ENCODE measurements at places on chromosomes 6 and 20.

- peak; percentile 69 for DNase-seq
Observed at GRCh38 chr6:41814629-41815028, 27.1 kb downstream of the TOMM6 start.

- DNase-seq = no peak
Observed at GRCh38 chr6:80403365-80403764, 296.9 kb downstream of the BCKDHB start.

DNA sequence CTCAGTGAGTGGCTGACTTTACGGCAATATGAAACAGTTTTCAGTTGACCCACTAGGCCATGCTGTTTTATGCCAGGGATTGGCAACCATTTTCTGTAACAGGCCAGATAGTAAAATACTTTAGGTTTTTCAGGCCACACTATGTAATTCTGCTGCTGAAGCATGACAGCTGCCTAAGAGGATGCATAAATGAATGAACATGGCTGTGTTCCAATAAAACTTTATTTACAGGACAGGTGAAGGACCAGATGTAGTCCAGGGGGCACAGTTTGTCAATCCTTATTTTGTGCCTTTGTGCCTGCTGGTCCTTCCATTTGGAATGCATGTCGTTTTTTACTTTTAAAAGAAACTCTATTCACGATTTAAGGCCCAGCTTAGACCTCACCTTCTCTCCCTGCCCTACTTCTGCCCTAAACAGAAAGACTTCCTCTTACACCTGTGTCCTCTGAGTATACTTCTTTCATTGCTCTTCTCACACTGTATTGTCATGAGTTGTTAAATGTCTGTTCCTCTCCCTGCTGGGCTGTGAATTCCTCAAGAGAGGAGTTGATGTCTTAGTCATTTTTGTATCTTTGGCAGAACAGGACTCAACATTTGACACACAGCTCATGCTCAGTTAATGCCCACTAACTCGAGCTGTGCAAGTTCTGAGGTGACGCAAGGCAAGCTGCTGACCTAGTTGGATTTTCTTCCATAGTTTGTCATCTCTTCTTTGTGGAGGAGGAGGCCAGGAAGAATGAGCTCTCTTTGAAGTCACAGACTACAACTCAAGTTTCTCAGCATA, 90.1 kb upstream of the MAP7 start:
- DNase-seq = no peak

DNA sequence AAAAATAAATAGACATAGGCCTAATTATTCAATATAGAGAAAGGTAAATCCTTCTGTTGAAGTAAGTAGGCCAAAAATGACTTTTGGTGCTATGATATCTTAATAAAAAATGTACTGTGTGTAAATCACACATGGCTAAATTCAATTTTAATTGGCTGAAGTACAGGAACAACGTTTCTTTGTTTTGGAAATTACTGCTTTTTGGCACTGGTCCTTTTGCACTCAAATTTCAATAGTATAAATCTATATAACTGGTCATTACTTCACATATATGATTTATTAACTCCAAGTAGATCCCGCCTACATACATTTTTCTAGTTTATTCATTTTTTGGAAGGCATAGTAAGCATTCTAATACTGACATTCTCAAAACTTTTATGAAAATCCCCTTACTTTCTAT, 114.5 kb downstream of the RALGAPA2 start:
- no peak for DNase-seq

DNA sequence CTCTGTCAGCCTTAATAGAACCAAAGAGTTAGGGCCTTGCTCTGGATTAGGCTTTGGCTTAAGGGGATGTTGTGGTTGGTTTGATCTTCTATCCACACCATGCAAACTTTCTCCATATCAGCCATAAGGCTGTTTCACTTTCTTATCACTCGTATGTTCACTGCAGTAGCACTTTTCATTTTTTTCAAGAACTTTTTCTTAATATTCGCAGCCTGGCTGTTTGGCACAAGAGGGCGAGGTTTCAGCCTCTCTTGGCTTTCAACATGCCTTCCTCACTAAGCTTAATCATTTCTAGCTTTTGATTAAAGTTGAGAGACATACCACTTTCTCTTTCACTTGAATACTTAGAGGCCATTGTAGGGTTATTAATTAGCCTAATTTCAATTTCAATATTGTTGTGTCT, 193.1 kb downstream of the NRN1 start:
- no peak for DNase-seq

GRCh38 chr6:55433446-55434130, 106.3 kb downstream of the GFRAL start:
- no peak for DNase-seq
